ENCODE measurements at places on chromosomes 16 and 17.

- DNase-seq: no peak
Observed at GRCh38 chr17:77325577-77326075, 184.9 kb downstream of the SEC14L1 start.

DNA sequence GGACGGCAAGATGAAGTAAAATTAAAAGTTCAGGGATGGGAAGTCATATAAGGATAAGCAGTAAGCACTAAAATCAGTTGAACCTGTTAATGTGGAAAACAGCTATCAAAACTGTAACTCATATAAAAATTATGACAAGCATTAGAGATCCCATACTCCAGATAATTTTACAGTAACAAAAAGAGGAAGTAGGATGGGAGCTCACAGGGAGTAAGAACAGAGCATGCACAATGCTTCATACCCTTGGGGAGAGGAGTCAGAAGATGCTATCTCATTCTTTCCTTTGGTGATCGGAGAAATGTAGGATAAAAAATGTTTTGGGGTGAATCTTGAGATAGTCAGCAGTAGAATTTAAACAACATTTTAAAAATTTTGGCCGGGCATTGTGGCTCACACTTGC, 164.7 kb upstream of the CACNG5 start:
- DNase-seq: no peak

- DNase-seq: no peak
Observed at GRCh38 chr16:17759451-17760390, 289.0 kb upstream of the XYLT1 start.

- DNase-seq: no peak
Observed at GRCh38 chr16:4216596-4216995, 25.3 kb downstream of the SRL start.

GRCh38 chr16:49603956-49604355, 230.4 kb downstream of the C16orf78 start:
- no peak for DNase-seq

DNA sequence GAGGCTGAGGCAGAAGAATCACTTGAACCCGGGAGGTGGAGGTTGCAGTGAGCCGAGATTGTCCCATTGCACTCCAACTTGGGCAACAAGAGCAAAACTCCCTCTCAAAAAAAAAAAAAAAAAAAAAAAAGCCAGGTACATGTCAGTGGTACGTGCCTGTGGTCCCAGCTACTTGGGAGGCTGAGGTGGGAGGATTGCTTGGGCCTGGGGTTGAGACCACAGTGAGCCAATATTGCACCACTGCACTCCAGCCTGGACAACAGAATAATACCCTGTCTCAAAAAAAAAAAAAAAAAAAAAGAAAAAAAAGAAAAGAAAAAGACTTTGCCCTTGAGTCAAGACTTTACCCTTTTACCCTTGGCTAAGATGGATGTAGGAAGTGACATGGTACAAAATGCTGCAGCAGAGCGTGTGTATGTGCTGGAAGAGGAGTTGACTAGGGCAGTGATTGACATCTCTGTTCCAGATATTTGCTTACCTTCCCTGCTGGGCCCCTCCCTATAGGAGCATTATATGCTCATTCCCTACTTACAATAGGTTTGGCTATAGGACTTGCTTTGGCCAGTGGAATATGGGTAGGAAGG, 10.6 kb downstream of the STX4 start:
- DNase-seq: no peak

DNA sequence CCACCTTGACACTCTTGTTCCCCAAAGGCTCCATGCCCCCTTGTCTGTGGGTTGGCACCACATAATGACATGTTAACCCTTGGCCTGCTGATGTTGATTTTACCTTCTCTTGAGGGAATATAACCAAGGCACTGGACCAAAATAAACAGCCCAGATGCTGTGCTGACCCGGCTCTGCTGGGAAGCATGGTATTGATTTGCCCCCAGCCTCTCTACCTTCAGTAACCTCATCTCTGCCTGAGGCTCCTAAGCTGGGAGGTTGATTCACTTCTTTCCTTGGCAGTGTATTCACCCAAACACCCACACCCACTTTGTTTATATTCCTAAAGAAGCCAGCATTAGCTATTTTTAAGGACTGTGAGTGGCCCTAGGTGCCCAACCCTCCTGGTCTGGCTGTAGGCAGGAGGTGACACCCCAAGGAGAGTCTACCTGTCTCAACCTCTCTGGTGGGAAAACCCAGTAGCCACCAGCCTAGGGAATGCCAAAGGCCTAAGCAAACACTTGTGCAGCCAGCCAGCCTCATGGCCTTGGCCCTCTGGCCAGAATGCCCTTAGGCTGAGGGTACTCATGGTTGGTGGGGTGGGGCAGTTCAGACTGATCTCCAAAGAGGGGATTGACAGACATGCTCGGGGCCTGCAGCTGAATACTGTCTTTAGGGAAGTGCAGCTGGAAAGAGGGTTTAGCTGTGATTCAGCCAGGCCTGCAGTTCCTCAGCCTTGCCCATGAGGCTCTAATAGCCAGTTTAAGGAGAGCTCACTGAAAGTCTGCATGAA, 42.7 kb downstream of the GNAO1 start:
- DNase-seq: no peak

GRCh38 chr16:79090966-79091365, 509.6 kb downstream of the MAF start:
- no peak for DNase-seq

GRCh38 chr16:26642047-26642664, 424.6 kb upstream of the C16orf82 start:
- no peak for DNase-seq

GRCh38 chr17:19744922-19745757, 3.0 kb downstream of the ALDH3A1 start:
- peak; percentile 52 for DNase-seq

- DNase-seq: no peak
Observed at GRCh38 chr17:38420518-38420917, 7.7 kb upstream of the ARHGAP23 start.

GRCh38 chr16:51648526-51648925, 497.5 kb upstream of the SALL1 start:
- DNase-seq: no peak

DNA sequence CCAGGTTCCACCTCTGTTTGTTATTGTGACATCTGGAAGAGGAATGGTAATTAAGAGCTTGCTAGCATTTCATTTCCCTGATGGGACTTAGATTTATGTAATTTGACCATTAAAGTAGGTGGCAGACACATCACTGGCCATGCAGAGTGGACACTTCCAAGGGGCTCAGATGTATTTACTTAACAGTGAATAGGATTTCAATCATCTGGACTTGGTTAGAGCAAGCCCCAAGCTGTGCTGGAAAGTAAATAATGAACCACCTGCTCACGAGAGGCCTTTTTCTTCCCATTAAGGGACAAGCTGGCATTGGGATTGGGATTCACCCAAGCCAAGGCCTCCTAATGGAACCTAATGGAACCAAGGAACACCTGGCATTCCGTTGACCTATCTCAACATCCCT, 395.3 kb downstream of the HS3ST4 start:
- no peak for DNase-seq

- no peak for DNase-seq
Observed at GRCh38 chr17:47697906-47698711, 4.1 kb downstream of the TBKBP1 start.

GRCh38 chr17:27362909-27363308, 69.0 kb downstream of the WSB1 start:
- no peak for DNase-seq

GRCh38 chr17:58993311-58993710, 113.4 kb downstream of the TRIM37 start:
- DNase-seq: no peak

DNA sequence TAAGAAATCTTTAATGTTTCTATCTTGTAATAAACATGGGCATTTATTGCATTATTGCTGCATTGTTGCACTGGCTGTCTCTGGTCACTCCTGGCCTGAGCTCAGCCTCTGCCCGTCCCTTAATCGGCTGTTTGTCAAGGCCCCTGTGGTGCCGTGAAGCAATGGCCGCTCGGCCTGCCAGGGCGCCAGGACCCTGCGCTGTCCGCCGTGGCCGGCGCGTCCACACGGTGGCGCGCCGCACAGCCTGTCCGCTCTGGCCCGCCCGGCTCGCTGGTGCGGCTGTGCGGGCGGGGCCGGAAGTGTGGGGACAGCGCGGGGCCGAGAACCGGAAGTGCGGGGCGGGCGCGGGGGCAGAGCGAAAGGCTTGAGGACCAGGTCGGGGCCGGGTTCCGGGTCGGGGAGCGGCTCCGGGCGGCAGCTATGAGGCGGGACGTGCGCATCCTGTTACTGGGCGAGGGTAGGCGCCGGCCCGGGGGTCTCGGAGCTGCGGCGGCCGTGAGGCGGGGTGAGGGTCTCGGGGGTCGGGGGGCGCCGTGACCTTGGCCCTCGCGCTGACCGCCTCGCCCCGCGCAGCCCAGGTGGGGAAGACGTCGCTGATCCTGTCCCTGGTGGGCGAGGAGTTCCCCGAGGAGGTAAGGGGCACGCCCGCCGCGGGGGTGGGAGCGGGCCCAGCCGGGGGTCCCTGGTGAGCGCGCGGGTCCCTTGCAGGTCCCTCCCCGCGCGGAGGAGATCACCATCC, at the start of gene RHOT2:
RHOT2 (plus strand) TSS at position 353 of the 739 bp plus-strand sequence; CDS start at position 421, 68 bp downstream.
- no peak for DNase-seq

DNA sequence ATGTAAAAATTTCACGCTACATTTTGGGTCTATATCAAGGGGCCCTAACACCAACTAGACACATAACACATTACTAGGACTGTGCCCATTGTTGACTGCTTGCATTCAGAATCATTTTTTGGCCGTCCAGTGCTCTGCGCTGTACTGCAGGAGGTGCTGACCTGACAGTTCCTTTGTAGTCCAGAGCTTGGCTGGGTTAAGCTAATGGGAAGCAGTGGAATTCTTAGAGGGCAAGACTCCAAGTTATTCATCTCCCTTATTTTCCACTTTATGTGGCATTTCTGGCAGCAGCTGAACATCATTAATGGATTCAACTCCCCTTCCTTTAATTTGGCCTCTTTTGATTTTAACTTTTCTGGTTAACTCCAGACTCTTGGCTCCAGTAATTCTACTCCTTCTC, 351.7 kb downstream of the CDH8 start:
- no peak for DNase-seq

GRCh38 chr16:996681-997080, 15.1 kb downstream of the SOX8 start:
- DNase-seq: no peak

- DNase-seq: no peak
Observed at GRCh38 chr16:80541306-80541694, 507 bp downstream of the DYNLRB2 start.

- peak; percentile 88 for DNase-seq
Observed at GRCh38 chr16:46632778-46633733, 11.9 kb upstream of the SHCBP1 start.

Data from iPS DF 19.7 (cell line).